ENCODE measurements at places on chromosomes 12 and 14.
A peak's percentile ranks its signal among the peaks of the same experiment; 100 is the strongest.

DNA sequence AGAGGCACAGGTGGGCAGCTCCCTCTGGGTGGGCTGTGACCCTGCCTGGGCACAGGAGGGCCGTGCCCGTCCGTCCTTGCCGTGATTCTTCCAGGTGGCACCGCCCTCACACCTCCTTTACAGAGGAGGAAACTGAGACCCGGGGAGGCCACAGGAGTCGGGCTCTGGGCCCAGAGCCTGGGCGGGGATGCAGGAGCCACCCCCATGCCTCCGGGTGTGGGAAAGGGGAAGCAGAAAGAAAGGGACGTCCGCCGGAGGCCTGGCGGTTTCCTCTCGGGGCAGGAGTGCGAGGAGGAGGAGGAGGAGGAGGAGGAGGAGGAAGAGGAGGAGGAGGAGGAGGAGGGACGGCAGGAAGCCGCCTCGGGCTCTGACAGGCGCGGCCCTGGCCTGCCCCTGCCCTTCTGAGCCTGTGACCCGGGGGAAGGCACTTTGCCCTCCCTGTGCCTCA is 23.0 kb downstream of the SH2B3 start:
- no peak for DNase-seq

DNA sequence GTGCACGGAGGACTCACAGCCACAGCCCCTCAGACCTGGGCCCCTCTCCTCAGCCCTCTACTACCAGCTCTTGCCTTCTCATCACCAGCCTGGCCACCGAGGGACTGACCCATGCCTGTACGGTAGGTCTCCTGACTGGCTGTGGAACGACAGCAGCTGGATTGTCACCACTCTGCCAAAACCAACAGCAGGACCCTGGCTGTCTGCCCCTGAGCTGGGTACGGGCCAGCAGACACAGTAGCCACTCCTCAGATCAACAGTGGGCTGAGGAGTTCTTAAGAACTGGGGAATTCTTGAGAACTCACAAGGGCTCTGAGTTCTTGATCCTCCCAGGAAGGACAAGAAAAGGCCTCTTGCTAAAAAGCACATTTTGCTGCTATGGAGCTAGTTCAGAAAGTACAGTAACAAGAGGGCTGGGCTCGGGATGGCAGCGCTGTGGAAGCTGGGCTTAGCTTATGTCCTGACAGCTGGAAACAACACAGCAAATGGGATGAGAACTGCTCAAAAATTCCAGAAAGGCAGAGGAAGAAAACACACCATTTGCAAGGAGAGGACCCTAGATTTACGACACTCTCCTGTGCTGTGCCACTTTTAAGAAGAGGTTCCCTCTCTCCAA is 176.4 kb downstream of the ANO2 start:
- DNase-seq: no peak

DNA sequence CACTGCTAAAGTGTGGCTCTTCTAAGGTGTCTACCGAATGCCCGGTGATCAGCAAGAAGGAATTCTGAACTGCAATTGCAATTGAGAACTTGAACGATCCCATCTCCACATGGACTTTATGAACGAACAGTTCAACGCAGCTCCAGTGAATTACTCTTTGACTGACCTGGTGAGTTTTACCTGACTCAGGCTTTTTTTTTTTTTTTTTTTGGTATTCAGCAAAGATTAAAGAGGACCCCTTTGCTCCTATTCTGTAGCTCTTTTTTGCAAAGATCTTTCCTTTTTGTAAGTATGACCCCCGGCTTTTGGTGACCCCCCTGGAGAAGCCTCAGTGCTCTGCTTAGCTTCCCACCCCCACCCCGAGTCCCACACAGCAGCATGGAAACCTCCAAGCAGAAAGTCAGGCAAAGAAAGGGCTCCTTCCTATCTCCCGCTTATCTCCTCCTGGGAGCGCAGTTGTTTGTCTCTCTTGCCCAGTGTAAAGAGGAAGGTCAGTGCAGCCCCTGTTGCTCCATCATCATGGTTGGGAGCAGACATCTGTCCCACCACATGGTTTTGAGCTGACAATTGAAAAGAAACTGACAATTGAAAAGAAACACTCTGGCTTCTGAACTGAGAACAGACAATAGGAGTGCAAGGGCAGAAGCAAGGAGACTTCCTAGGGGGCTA is 72.1 kb upstream of the DIO3 start:
- no peak for DNase-seq

DNA sequence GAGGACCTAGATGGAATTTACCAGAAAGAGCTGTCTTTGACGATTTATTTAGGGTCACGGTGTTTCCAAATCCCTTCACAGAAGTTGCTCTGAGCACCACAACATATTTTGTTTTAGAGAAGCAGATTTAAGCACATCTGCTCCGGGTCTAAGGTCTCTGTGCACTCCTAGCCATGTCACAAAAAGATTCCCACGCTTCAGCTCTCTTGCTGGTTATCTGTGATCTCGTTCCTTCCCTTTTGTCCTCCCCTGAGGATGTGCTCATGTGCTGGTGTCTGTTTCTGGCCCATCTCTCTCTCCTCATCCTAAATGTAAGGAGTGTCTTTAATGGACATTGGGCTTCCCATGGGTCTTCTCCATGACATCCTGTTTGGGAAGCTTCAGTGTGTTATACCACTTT is 53.7 kb upstream of the GNPNAT1 start:
- DNase-seq: no peak

GRCh38 chr12:45388545-45388944 is 172.7 kb downstream of the ANO6 start:
- DNase-seq: peak; percentile 41

- DNase-seq: peak; percentile 96
Measured at GRCh38 chr12:57771236-57771872, 551 bp downstream of the METTL1 start.

GRCh38 chr12:65556676-65557437 is 267.4 kb upstream of the HMGA2 start:
- peak; percentile 85 for DNase-seq

DNA sequence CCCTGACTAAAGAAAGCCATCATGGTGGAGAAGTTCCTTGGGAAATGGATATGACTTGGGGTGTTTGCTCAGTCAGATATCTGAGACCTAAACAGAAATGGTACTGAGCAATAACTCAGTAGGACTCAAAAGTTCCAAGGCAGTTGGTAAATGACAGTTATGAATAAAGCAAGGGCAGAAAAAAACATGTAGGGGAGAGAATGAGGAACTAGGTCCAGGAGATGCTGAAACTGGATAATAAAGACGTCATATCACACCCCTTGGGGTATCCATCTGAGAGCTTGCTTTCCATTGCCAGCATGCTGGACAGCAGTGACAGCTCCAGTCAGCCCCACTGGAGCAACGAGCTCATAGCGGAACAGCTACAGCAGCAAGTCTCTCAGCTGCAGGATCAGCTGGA is 37.5 kb downstream of the RPGRIP1 start:
- no peak for DNase-seq
